ENCODE measurements at places on chromosomes 13 and 19.

- DNase-seq = no peak
Measured at GRCh38 chr13:100751826-100752225, 77.2 kb upstream of the TMTC4 start.

- DNase-seq = no peak
Measured at GRCh38 chr13:98751861-98752466, 508 bp downstream of the SLC15A1 start.

DNA sequence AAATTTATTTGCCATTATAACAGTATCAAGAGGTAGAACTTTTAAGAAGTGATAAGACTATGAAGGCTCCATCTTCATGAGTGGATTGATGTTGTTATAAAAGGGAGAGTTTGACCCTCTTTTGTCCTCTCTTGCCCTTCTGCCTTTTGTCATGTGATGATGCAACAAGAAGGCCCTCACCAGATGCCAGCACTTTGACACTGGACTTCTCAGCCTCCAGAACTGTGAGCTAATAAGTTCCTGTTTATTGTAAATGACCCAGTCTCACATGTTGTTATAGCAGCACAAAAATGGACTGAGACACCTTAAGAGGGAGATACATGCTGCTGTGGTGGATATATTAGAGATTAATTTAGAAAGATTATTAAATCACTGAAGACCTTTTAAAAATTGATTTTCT is 71.6 kb downstream of the SPRYD7 start:
- DNase-seq = no peak

GRCh38 chr13:44223770-44224444 is 149.7 kb upstream of the SERP2 start:
- no peak for DNase-seq

GRCh38 chr13:111483621-111483987 is 163.2 kb downstream of the TEX29 start:
- no peak for DNase-seq

- DNase-seq = peak; percentile 70
Measured at GRCh38 chr19:11125994-11126685, 29.4 kb downstream of the SPC24 start.

GRCh38 chr19:18477042-18477779 is 39.3 kb upstream of the ISYNA1 start:
- DNase-seq = no peak

- DNase-seq = no peak
Measured at GRCh38 chr13:113443991-113444390, 9.3 kb downstream of the ADPRHL1 start.

GRCh38 chr13:33610438-33611120 is 207.4 kb upstream of the RFC3 start:
- peak; percentile 58 for DNase-seq
